ENCODE measurements at places on chromosomes 6 and 20.

DNA sequence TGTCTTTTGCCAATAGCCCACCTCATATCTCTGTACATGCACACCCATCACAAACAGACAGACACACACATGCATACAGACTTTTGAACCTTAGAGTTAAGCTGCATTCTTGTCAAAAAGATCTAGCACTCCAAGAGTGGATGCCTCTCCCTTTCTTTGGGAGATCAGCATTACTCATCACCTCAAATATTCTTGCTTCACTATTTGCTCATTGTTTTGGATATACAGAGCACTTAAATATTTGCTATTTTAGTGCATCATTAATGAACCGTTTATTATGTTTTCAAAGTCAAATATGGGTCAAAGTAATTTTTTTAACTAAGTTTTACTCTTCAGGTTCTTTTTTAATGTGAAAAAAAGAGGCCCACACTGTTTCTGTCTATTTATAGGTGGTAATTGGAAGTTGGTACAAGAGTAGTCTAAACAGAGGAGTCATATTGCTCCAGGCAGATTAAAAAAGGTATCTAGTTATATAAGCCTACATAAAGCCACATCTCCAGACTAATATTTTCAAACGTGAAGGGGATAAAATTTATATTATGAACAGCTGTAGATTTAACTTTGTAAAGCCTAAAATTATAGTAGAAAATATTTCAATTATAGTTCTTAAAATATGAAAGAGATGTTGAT, 102.6 kb downstream of the FLRT3 start:
- DNase-seq: no peak

DNA sequence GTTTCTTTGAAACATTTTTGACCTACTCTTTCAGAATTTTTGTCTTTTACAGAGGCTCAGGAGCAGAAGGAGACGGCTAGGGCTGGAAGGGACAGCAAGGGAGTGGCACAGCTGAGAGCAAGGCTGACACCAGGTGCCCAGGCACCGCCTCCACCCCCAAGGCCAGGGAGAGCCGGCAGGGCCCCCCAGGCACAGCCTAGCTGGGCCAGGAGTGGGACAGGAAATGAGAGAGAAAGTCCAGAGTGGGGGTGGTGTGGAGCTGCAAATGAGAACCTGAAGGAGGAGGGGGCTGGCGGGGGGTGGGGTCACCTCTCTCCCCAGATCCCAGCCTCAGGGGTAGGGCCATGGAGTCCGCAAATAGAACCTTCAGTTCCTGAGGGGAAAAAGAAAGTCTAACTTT, 236.7 kb downstream of the CDC5L start:
- no peak for DNase-seq

GRCh38 chr6:35310265-35310831, 12.7 kb downstream of the DEF6 start:
- DNase-seq: no peak

- no peak for DNase-seq
These were observed 119.4 kb downstream of the AIG1 start for GRCh38 chr6:143179901-143180612.

DNA sequence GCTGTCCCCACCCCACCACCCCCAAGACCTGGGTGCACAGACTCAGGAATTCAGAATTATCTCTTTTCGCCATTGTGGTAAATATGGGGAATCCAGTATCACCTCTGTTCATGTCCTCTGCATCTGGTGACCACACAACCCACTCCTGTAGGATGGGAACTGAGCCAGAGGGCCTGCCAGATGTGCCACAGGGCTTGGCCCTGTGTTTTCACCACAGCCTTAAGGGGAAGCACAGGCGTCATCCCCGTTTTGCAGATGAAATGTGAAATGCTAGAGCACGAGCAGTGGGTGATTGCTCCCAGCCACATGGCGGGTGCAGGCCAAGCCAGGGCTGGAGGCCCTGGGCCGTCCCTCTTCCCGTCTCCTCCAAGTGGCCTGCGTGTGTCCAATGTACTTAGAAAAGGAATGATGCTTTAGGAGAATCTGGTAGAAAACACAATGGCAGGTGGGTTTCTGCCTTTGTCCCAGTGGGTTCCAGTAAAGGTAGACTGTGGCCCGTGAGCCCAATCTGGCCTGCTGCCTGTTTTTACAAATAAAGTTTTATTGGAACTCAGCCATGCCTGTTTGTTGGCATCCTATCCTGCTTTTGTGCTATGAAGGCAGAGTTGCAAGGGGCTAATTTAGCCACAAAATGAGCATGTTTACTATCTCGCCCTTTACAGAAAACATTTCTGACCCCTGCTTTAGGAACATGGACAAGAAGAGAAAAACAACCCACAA, 309.2 kb downstream of the CDH4 start:
- no peak for DNase-seq

GRCh38 chr6:157756708-157757429, 66.2 kb upstream of the SNX9 start:
- peak; percentile 61 for DNase-seq

DNA sequence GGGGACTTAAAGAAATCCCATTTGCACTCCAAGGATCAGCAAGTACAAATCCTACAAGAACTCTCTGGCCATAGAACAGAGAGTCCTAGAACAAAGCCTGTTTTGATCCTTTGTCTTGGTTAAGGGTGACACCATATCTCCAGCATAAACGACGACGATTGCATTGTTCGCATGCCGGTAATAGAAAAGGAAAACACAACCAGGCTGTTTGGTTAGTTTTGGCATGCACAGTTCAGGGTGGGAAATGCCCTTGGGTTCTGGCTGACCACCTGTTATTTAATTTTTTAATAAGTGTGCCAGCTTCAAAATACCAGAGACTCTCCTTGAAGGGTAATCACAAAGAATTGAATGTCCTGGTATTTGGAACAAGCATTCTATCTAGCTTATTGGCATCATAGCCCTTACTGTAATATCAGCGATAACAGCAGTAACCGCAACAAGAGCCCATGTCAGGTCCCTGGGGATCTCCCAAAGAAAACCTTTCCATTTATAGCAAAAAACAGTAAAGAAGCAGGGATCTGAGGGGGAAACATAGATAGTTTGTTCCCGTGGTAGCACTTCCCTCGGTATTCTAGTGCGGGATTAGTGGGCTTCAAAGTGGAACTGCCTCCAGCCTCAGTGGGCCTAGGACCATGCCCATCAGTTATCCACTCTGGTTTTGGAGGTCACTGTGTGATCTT, 77.1 kb downstream of the TMEM170B start:
- no peak for DNase-seq

GRCh38 chr20:36865861-36866149, 10.1 kb upstream of the TLDC2 start:
- DNase-seq: no peak

GRCh38 chr6:124254941-124255685, 451.4 kb downstream of the NKAIN2 start:
- DNase-seq: no peak

- no peak for DNase-seq
These were observed 96.6 kb downstream of the TMEM242 start for GRCh38 chr6:157226761-157227160.

- no peak for DNase-seq
These were observed 307.4 kb downstream of the EYA4 start for GRCh38 chr6:133548423-133549159.

DNA sequence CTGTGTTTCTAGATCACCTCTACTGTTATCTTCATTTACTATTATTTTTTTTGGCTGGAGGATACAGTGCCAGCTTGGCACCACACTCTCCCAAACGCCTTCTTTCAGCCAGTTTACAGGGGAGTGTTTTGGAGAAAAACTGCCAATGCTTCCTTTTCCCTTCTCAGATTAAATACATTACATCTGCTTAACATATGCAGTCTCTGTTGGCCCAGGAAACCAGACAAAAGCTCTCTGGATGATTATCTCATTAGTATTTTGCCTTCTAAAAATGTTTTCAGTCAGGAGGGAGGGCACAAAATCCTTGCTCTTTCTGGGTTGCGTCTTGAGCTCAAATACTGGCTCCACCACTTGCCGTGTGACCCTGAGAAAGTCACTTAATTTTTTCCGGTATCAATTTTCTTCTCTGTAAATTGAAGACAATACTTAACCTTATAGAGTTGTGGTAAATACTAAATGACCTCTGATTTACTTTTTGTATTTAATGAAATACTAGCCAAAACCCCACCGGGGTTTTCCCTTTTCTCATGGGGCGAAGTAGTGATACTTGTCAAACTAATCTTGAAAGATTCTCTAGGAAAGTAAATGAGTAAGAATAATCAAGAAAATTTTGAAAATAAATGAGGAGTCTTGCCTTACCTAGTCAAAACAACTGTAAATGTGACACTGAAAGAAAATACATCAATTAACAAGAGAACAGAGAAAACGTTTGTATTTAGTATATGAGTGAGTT, 146.2 kb downstream of the MMS22L start:
- DNase-seq: no peak

GRCh38 chr6:122645256-122645655, 35.1 kb downstream of the PKIB start:
- no peak for DNase-seq

DNA sequence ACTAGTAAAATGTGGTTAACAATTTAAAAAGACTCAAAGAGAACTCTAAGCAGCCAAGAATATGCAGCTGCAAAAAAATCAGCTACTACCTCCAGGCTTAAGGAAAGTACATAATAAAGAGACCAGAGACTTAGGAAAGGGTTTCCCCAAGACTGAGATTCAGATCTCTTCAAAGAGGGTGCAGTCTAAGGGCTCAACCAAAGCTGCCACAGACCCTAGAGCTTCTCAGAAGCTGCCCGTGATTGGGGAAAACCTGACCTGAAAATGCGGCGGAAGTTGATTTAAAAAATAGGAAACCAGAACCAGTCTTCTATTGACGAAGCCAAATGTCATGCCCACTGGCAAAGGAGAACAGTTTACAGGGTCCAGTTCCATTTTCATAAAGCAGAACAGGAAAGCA, 516.8 kb upstream of the MARCKS start:
- DNase-seq: no peak

GRCh38 chr6:108549741-108550140, 11.0 kb upstream of the FOXO3 start:
- no peak for DNase-seq

DNA sequence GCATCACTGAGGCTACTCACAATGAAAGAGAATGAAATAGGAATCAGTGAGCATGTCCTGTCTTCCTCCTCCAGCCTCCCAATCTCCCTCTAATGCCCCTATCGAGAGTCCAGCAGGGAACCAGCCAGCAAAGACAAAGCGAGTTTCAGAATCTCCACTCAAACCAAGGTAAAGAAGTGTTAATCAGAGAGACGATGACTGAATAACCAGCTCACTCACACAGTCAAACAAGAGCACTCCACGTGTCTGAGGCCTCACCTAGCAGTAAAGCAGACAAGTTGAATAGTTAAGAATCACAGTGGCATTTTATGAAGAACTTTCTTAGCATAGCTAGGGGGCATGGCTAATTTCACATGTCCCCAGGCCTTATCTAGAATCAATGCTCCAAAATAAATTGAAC, 3.3 kb upstream of the TREM1 start:
- DNase-seq: no peak
